ENCODE measurements at places on chromosomes 13 and 19.

DNA sequence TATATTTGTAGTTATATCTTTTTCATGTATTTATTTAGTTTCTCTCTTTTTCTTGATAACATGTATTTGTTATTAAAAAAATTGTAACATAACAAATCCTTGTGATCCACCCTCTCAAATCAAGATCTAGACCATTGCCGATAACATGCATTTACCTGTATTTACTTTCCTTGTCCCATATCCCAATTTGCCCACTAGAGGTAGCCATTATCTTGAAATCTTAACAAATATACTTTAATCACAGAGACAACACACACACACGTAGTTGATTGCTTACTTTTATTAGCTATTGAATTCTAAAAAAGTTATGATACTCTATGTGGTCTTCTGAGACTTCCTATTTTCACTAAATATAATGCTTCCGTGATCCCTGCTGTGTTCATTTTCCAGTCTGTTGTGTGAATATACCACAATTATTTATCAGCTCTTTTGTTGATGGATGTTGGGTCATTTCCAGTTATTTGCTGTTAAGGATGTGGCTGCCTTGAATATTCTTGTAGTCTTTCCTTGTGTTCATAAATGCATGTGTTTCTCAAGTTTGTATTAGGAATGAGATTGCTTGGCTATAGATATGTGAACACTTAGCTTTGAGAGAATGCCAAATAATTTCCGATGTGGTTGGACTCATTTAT is 31.3 kb upstream of the ZMYM2 start:
- DNase-seq: no peak

DNA sequence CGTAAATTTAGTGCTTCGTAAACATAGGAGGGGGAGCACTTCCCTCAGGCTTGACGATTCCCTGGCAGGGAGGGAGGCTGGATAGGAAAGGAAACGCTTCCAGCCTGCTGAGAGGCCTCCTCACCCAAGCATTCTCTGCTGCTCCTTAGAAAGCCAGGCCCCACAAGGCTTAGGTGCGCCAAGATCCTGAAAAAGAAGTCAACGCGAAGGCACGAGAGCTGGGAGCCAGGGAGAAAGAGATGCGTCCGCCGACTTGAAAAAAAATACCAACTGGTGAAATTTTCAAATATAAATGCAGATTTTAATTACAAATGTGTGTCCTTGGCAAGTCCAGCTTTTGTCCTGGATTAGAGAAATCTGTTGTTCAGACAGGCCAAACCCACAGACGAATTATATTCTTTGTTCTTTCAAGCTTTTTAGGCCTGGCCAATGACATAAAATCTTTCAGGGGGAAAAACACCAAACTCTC is 64.0 kb downstream of the ALOX5AP start:
- no peak for DNase-seq

DNA sequence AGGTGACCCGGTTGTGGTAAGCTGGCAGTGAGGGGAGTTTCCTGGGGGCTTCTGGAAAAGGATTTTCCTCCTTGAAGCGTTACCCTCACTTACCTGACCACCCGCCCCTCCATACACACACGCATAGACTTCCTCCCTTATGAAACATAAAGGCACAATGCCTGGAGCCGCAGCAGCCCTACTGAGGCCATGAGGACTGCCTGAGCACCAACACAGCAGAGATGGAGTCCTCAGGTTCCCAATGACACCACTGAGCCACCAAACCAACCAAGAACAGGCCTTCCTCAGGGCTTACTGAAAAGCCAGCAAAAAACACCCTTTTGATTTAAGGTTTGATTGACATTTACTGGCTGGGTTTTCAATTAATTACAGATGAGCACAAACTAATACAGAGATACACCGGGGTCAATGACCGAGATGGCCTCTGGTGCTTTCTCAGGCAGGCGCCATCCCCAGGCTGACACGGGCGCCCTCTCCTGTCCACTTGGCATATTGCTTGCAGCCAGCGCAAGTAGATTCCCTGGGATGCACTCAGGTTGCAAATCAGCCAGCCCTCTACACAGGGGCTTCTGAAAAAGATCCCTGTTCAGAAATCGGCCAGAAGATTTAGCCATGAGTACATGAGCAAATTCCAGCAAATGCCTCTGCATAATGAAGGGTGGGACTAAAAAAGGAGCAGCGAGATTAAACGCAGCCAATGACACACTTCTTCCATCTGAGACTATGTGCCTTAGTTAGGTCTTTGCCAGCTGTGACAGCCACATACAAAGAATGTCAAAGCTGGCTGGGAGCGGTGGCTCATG is 14.8 kb downstream of the OPA3 start:
- no peak for DNase-seq

- no peak for DNase-seq
Observed at GRCh38 chr13:113860665-113861432, 3.0 kb downstream of the GAS6 start.

- DNase-seq: no peak
Observed at GRCh38 chr13:76016799-76017400, 380.8 kb downstream of the LMO7 start.

Measured in AG04449 (cell line).